ENCODE measurements at places on chromosomes 11 and 22.
A peak's percentile ranks its signal among the peaks of the same experiment; 100 is the strongest.

DNA sequence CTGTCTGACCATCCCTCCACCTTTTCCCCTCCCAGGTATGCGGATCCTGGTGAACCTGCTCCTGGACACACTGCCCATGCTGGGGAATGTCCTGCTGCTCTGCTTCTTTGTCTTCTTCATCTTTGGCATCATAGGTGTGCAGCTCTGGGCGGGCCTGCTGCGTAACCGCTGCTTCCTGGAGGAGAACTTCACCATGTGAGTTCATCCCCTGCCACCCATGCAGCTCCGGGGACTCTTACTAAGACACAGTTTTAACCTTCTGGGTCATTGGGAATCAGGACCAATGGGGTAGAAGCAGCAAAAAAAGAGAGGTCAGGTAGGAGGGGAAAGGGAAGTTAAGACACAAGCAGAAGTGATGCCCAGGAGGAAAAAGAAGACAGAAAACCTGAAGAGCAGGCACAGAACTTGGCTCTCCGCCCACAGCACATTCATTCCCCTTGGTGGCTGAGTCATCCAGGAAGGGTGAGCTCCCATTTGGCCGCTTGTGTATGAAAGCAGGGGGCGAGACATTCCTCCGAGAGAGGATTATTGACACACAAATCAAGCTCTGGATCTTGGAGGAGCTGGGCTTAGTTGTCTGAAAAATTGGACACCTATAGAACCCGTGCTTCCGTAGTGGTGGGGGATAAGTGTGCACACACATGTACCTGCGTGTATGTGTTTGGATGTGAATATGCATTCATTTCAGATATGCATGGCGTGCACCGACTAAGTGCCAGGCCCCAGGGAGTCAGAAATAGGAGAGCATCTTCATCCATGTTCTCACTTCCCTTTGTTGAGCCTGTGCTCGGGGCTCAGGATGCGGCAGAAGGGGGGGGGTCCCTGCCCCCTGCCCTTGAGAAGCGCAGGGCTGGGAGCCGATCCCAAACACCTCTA is 64.2 kb downstream of the CACNA1I start:
- peak; percentile 70 for DNase-seq

DNA sequence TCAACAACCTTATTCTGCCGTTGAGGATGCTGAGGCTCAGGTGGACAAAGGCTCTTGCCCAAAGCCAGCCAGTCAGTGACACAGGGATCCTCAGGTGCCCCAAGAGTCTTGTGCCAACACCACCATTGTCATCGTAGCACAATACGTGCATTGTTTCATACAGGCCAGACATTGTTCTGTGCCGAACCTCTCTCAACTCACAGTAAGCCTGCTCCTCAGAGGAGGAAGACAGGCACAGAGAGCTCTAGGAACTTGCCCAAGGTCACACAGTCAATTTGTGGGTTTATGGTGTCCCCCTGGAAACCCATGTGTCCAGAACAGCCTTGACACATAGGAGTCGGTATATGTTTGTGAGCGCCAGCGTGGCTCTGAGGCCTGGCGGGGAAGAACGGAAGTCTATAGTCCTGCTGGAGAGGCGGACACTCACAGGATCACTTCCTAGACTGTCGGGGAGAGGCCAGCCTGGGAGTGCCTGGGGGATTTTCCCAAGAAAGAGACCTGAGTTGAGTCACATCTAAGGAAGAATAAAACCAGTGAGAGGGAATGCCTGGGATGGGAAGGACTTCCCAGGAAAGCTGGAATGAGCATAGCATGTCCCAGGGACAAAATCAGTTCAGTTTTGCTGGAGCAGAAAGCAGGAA is 20.2 kb downstream of the LIF start:
- no peak for DNase-seq

- DNase-seq, result no peak
These were observed 885.6 kb downstream of the BRD1 start for GRCh38 chr22:48941903-48942575.

DNA sequence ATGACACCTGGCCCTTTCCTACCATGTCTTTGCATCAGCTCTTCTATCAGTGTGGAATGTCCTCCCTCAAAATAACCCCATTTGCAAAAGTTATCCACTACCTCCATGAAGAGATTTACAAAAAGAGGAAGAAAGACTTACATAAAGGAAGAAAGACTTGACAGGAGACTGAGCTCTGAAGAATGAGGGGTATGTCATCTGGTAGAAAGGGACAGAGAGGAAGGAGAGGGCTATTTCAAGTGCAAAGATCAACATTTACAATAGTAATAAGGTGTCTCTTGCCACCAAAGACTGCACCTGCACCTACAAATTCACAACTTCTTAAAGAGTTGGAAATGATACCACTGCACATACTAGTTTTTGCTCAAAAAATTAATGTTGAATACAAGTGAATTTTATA is 18.2 kb downstream of the PAK1 start:
- no peak for DNase-seq

- DNase-seq, result peak; percentile 53
These were observed 24.8 kb downstream of the FAM118A start for GRCh38 chr22:45334528-45334927.

DNA sequence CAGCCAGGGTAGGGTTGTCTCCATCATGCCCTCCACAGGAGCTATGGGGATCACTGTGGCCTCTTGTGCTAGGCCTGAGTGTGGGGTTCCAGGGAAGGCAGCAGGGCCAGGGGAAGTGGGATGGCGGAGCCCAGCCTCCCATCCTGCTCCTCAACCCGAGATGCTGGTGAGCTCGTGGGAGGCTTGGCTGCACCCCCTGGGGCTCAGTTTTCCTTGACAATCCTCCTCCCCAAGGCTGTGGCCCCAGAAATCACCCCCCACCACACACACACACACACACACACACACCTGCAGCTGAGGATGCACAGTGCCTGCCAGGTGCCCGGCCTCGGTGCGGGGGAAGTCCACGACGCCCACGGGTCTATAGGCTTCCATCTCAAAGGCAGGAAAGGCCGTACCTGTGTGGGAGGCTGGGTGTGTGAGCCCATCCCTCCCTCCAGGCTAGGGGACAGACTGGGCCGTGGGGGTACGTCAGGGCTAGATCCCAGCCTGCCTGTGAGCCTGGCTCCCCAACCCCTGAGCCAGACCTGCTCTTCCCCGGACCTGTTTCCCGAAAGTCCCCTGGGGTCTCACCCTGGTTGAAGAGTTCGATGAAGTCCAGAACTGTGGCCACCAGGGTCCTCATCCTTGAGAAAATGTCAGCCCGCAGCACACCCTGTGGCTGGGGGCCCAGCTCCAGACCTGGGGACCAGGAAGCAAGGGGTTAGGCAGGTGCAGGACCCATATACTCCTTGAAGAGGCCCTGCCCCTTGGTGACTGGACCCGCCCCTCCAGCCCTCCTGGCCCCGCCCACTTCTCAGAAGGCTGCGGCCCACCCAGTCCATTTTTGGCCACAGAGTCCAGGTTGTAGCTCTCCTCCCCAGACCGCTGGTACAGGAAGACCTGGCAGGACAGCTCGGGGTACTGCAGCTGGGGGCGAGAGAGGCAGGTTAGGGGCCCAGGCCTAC is 5.2 kb upstream of the TBX10 start:
- no peak for DNase-seq

DNA sequence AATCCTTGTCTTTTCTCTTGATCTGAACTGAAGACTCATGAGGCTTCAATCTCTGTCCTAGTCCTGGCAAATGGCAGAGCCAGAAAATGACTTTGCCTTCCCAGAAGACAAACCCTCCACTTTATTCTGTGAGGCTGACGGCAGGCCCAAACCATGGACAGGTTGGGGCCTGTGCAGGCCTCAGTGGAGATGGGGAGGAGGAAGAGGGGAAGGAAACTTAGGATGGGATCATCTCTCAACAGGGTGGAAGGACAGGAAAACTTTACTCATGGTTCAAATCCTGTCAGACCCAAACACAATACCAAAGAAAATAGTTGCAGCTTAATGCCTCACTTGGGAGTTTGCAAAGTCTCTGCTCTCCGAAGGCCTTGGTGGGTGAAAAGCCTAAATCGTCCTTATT is 9.8 kb downstream of the RPL27A start:
- DNase-seq, result no peak

- peak; percentile 60 for DNase-seq
These were observed 4.7 kb upstream of the SHISA8 start for GRCh38 chr22:41919357-41920224.

DNA sequence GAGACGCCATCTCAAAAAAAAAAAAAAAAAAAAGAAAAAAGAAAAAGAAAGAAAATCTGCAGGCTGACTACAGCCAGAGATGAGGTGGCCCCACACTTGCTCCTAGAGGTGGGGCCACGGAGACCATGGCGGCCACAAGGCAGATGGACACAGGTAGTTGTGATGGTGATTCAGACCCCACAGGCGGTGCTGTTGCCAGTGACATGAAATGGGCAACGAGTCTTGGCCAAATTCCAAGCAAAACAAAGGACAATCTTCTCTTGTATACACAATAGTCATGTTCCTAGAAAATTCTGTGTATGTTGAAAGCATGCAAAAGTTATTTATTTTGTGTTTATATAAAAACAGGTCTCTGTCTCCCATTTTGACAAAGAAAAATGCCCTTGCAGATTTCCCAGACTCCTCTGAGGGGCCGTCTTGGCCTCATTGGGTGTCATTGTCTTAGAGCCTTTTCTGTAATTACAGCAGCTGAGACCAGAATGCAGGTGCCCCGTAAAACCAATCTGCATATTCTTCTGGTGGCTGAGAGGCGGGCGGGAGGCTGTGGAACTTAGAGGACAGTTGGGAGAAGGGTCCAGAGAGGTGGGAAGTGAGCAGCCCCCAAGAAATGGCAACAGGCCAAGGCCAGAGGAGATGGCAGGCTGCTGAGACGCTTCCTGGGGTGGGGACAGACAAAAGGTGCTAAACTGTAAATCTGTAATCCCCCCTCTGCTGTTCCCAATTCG is 22.5 kb upstream of the DAGLA start:
- DNase-seq, result no peak

DNA sequence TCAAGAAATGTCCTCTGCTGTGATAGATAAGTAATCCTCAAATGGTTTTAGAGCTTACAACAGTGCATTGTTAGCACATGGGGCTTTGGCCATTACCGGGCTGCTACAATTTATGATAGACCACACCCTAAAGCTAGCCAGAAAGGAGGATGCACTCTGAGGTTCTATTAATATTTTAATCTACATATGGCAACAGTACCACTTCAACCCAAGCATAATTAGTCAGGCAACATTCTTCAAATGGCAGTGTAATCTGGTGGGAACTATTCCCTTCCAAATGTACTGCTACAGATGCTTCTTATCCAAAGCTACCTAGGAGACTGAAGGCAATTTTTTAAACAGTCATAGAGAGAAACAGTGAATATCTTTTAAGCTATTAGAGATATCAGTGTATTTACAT is 697.6 kb downstream of the KCNA4 start:
- DNase-seq, result no peak

GRCh38 chr11:126341760-126342161 is 13.7 kb upstream of the ST3GAL4 start:
- no peak for DNase-seq

DNA sequence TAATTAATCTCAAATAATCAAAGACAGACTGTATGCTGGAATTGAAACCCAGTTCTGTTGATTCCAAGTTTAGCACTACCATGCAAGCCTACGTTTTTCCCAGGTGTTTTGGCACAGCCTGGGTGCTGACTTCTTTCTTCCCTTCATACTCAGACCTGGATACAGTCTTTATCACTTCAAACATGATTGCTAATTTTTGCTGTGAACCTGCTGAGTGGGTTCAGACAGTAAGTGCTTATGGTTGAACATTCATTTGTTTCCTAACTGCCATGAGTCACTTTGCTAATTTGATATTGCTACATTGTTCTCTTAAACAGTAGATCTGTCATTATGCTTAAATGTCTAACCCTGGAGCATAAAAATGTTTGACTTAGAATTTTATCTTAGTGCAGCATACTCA is 12.2 kb downstream of the PAAF1 start:
- peak; percentile 44 for DNase-seq

- no peak for DNase-seq
These were observed 1054.3 kb upstream of the TENM4 start for GRCh38 chr11:80495116-80495515.

DNA sequence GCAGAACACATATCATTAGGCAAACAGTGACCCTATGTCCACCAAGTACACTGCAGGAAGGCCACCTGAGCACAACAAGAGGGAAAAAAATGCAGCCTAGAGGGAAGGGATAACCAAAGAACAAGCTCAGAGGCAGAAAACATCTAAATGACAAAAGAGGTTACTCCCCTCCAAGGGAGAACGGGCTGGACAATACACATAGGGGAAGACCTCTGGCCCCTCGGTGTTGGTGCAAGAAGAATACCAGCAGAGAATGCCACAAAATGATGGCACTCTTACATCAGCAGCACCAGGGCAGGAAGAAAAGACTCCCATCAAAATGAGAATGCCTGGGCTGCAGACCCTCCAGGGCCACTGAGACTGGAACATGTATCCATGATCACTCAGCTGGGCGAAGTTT is 66.6 kb upstream of the OPCML start:
- DNase-seq, result no peak

DNA sequence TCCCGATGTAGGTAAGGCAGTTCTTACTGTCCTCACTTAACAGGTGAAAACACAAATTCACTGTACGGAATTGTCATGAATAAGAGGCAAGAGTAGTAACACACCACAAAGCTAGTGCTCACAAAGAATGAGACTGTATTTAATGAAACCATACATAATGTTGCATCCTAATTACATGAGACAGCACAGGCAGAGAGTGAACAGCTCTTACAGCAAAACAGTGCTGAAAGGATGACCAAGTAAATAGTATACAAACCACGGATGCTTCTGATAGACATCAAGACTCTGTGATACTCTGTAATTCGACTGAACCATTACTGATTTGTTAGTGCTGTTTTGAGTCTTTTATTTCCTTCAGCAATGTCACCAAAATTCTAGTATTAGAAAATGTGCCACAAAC is 282.3 kb downstream of the TTC28 start:
- no peak for DNase-seq

DNA sequence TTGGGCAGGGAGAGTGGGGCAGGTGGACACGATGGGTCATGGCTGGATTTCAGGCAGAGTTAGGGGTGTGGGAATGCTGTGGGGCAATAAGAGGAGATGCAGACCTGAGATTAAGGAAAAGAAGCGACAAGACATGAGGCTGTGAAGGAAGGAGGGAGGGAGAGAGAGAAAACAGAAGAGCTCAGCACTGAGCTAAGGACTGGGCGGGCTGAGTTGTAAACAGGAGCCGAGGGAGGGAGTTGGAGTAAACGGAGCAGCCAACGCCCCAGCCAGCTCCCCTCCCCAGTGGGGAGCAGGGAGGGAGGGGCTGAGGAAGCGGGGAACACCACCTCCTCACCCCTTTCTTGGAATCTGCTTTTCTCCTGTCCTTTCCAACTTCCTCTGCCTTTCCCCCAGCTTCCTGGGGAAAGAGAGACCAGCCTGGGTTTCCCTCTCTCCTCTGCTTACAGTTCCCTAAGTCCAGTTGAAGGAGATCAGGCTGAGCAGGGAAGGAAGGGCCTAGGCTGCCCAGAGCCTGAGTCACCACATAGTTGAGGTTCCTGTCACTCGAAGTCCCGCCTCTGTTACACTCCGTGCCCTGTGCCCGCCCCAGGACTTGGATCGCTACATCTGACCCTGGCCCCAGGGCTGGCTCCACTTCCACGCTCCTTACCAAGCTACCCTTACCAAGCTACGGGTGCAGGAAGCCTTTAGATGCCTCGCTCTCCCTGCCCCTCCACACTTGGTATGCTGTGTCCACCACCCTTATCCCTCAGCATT is 6.7 kb upstream of the AHNAK start:
- DNase-seq, result no peak

Data from head of caudate nucleus (tissue), 42 donors.